ENCODE measurements at places on chromosomes 6 and 20.

DNA sequence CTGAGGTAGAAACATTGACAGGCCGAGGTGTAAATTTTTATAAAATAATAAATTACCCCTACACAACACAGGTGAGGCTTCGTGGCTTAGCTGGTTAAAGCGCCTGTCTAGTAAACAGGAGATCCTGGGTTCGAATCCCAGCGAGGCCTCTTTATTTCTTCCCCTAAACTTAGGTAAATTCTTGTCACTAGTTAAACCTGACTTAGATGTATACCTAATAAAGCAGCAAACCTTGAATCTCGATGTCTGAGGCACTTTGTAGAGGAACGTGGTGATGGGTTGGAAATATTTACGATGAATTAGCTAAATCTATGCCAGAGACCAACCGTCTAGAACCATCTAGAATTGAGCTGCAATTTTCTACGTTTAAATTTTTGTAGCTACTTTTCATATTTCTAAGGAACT lies 185.6 kb downstream of the OR2B2 start:
- DNase-seq, result peak; percentile 14

GRCh38 chr6:169164986-169165385 lies 88.7 kb downstream of the THBS2 start:
- no peak for DNase-seq

GRCh38 chr20:49161428-49162152 lies 26.5 kb downstream of the STAU1 start:
- no peak for DNase-seq

- DNase-seq, result no peak
Observed at GRCh38 chr6:84399003-84399402, 171.6 kb upstream of the CEP162 start.

GRCh38 chr20:13119583-13119982 lies 101.5 kb upstream of the ISM1 start:
- peak; percentile 58 for DNase-seq

DNA sequence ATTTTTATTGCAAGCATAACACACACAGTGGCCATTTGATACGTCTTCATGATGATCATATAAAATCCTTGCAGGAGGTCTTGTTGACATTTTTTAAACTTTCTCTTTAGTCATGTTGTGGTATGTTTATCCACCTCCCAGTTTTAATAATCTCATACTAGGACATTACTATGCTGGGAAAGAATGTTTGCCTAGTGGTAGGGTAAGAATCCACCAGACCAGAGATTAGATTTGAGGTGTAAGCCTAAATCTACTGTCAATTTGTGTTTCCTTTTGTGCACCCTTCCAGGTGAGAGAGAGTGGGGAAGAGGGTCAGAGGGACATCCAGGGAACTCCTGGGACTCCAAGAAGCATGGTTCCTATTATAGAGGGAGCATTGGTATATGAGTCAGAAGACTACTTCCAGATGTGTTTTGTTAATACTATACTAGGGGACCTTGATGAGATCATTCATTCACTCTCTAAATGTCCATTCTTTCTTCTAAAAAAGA lies 298.3 kb upstream of the SASH1 start:
- no peak for DNase-seq

DNA sequence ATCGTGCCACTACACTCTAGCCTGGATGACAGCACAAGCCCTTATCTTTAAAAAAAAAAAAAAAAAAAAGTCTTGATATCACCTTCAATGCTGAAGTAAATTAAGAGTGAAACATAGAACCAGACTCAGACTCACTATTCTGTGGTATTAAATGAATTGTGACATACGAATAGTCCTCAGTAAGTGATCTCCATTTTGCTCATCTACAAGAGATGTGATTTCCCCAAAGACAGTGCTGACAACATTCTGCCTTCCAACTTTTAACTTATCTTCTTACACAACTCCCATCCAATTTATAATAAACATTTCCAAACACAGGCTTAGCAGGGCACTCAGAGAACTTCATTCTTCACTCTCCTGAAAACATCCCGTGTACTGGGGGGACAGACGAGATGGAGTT lies 8.0 kb downstream of the ZBTB24 start:
- DNase-seq, result no peak

DNA sequence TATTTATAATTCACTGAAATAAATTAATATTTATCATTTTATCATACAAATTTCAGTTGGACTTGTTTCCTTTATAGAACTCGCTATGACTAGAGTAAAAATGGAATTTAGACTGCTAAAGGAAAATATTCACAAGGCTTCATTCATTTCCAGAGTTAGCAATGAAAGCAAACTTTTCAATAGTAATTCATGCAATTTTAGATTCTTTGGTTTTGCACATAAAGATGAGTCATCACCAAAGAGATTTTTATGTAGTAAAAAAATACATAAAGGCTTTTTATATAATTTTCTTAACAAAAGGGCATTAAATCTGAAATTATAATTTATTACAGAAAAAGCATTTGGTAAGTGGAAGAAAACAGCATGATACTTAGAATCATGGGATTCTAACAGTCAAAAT lies 37.2 kb upstream of the STXBP5 start:
- DNase-seq, result no peak

DNA sequence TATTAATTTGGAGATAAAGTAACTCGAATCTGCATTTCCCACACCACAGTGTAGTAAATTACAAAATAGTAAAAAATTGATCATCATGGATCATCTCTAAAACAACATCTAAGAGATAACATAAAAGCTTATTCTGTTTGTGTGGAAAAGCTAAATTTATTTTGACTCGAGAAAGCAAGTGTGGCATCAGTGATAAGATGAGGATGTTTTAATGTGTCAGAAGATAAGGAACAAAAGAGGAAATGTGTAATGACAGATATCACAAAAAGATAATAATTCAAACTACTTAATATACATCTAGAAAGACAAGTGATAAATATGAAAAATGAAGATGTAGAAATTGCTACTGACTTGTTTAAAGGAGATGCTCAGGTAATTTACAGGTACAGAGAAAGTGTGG lies 74.1 kb downstream of the DNAH8 start:
- no peak for DNase-seq

DNA sequence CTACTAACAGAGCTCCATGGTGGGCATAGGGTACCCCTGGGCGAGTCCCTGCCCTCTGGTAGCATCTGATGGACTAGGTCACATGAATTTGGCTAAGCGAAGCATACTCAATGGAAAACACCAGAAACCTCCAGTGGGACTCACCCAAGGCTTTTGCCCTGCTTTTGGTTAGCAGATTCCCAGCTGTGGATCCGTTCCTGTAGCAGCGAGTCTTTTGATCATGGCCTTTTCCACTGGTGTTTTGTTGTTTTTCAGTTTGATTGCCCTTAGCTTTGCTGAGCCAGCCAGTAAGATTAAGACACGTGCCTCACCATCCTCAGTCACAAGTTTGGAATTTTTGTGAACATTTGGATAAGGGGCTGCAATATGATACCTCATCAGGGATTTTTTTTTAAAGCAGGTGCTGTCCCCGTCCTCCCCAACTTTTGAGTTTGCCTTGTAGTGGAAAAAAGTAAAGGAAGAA lies 8.0 kb downstream of the TNFAIP3 start:
- DNase-seq, result no peak

GRCh38 chr20:24731312-24731711 lies 217.8 kb upstream of the CST7 start:
- no peak for DNase-seq

DNA sequence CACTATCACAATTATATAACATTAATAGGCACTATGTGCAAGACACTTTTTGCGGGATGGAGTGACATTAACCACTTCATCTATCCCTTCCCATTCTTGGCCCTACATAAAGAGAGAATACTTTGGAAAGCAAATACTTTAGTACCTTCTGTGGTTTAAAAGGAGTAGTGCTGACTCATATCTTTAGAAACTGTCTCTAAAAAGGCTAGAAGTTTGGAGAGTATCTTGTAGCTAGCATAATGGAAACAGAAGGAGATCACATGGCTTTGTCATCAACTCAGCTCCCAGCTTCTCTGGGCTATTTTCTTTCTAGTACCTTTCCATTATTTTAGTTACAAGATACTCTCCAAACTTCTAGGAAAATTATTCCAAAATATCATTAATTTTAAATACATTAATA lies 157.5 kb downstream of the ADGRG6 start:
- no peak for DNase-seq

- no peak for DNase-seq
Observed at GRCh38 chr6:16333580-16333979, 95.2 kb downstream of the GMPR start.

DNA sequence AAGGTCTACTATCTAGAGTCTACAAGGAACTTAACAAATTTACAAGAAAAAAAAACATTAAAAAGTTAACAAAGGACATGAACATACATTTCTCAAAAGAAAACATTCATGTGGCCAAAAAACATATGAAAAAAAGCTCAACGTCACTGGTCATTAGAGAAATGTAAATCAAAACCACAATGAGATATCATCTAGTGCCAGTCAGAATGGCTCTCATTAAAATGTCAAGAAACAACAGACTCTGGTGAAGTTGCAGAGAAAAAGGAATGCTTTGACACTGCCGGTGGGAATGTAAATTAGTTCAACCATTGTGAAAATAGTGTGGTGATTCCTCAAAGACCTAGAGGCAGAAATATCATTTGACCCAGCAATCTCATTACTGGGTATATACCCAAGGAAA lies 48.3 kb downstream of the OGFRL1 start:
- DNase-seq, result no peak

GRCh38 chr6:7731294-7731693 lies 5.4 kb downstream of the BMP6 start:
- DNase-seq, result no peak

DNA sequence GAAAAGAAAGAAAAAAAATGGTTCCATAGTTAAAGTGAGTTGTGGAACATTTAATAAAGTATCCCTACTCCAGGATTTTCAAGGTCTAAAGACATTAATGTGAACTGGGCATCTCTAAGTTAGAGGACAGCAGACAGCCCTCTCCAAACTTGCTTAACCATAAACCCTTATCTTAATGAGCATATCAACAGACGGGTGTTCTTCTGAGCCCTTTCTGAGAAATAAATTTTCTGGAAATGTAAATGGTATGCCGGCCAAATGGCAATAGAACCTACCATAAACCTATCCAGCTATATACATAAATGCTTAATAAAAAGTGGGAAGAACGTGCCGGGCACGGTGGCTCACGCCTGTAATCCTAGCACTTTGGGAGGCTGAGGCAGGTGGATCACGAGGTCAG lies 12.5 kb downstream of the SLC18B1 start:
- DNase-seq, result no peak

- peak; percentile 91 for DNase-seq
Observed at GRCh38 chr6:35496841-35497570, at the start of gene TEAD3. TEAD3 (minus strand) TSS chr6:35497079.

- no peak for DNase-seq
Observed at GRCh38 chr6:158086504-158087223, 81.4 kb downstream of the SERAC1 start.

GRCh38 chr6:127464161-127464880 lies 5.1 kb upstream of the KIAA0408 start:
- no peak for DNase-seq

- no peak for DNase-seq
Observed at GRCh38 chr6:153594871-153595270, 444.2 kb upstream of the OPRM1 start.

DNA sequence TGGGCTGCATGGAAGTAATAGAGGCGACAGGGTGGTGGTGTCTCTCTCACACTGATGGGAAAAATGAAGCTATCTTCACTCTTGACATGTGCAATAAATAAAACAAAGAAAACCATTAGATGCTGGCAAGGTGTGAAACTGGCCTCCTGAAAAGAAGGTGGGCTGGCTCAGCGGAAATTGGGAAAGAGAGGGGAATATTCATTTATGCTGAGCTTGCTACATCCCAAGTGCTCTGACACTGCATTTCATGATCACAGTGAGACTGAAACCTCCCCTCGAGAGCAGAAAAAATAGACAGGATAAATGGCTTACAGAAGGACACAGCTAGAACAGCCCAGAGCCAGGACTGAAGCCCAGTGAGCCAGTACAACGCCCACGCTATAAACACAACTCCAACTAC lies 112.1 kb upstream of the SMLR1 start:
- DNase-seq, result no peak

- peak; percentile 71 for DNase-seq
Observed at GRCh38 chr6:52815167-52816092, 11.8 kb upstream of the GSTA1 start.

DNA sequence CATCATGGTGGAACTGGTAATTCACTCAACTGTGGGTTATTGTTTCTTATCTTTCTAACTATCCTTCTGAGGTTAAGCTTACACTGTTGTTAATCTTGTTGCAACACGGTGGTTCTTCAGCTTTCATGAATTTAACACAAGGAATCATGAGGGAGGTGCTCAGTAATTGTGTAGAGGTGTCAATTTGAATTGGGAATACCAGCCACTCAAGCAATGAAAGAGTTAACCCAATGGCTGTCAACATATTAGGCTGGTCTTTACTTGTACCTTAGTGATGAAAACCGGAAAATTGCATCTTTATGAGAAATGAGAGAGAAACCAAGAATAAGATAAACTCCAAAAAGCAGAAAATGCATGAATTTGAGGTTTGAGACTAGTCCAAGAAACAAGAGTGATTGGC lies 95.7 kb downstream of the HS3ST5 start:
- DNase-seq, result no peak

DNA sequence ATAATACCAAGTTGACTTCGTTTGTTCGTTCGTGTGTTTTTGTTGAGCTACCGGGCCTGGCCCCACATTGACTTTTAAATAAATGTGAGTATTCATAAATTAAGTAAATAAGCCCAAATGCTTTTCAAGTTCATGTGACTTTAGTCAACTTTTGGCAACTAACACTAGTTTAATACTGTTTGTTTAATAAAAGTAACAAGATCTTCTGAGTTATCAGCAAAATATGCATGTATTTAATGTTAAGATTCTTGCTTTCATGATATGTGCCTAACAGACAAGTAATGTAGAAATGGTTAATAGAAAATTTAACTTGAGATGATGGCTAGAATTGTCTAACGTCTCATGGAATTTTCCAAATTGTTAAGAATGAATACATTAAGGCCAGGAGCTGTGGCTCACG lies 38.7 kb upstream of the ECI2 start:
- no peak for DNase-seq

DNA sequence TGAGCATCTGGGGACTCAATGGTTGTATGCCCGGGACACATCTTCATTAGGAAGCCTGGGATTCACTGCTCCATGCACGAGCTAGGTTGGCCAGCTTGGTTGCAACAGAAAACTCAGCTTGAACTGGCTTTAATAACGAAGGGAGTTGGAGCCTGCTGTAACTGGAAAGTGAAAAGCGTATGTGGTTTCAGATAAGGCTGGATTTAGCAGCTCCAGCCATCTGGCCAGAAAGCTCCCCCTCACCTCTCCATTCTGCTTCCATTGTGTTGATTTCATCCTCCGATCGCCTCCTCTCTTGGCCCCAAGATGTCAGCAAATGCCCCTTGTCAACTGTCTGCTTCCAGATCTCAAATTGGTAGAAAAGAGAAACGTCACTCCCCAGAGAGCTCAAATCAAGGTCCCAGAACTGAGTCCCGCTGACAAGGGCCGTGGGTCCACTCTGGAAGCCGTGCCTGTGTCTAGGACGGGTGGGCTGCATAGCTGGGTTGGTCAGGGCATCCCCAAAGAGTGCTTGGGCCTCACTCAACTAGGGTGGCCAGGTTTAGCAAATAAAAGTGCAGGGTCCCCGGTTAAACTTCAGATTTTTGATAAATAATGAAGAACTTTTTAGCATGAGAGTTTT lies 117.0 kb upstream of the PMEPA1 start:
- no peak for DNase-seq

- no peak for DNase-seq
Observed at GRCh38 chr20:41133709-41134361, 3.5 kb upstream of the PLCG1 start.

- no peak for DNase-seq
Observed at GRCh38 chr6:8821981-8822381, 386.6 kb upstream of the SLC35B3 start.
